ENCODE measurements at places on chromosomes 2 and 18.
A peak's percentile ranks its signal among the peaks of the same experiment; 100 is the strongest.

GRCh38 chr2:228181098-228182019 is at the start of gene SPHKAP:
TSS of gene SPHKAP (minus strand) at chr2:228181687. CDS start at chr2:228181598, 89 bp downstream.
- no peak for DNase-seq

DNA sequence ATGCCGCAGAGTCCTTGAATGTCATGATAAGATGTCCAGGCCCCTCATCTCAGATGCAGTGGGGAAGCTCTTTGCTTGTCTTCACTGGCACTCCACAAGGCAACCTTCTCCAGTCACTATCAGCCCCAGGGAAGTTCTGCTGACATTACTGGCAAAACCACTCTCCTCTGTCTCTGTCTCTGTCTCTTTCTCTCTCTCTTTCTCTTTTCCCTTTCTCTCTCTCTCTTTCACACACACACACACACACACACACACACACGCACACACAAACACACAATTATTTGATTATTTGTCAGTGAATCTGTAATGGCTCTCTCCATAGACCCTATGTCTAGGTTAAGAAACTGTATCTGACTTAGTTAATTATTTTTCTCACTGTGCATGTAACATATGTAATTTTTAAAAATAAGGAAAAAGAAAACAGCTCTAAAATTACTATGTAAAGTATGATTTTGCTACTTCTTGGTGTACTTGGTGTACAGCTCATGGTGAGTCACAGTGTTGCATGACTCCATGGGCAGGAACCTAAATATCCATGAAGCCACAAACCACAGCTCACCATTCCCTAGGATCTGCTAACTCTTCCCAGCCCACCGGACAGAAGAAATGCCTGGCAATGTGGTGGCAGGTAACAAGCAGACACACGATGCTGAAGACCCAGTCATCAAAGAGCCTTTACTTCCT is 594.9 kb upstream of the ID2 start:
- no peak for DNase-seq

DNA sequence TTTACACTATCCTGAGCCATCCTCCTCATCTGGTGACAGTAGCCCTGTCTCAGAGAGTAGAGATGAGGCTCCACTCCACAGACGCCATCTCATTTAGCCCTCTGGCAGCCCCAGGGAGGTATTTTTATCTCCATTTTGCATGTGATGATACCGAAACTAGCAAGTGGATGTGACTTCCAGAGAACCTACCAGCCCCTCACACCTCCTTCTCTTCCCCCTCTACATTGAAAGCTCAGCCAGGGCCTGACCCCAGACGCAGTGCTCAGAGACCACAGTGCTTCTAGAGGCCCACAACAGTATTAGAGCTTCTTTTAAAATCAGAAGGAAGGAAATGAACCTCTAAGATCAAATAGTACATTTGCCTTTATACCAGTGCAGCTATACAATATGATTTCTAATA is 8.3 kb downstream of the GYPC start:
- DNase-seq, result no peak

GRCh38 chr2:198213253-198213652 is 408.9 kb downstream of the PLCL1 start:
- no peak for DNase-seq

- DNase-seq, result no peak
Measured at GRCh38 chr18:58105206-58105887, 61.3 kb downstream of the NEDD4L start.

DNA sequence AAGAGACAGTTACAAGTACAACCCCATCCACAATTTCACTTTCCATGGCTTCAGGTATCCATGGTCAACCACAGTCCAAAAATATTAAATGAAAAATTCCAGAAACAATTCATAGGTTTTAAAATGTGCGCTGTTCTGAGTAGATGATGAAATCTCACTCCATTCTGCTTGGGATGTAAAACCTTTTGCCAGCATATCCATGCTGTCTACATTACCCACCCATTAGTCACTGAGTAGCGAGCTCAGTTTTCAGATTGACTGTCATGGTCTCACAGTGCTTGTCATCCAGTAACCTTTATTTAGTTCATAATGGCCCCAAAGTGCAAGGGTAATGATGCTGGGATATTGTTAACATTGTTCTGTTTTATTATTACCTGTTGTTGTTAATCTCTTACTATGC is 40.5 kb downstream of the SMAD4 start:
- no peak for DNase-seq

- DNase-seq, result no peak
Measured at GRCh38 chr2:65355186-65355831, 77.1 kb downstream of the SPRED2 start.

DNA sequence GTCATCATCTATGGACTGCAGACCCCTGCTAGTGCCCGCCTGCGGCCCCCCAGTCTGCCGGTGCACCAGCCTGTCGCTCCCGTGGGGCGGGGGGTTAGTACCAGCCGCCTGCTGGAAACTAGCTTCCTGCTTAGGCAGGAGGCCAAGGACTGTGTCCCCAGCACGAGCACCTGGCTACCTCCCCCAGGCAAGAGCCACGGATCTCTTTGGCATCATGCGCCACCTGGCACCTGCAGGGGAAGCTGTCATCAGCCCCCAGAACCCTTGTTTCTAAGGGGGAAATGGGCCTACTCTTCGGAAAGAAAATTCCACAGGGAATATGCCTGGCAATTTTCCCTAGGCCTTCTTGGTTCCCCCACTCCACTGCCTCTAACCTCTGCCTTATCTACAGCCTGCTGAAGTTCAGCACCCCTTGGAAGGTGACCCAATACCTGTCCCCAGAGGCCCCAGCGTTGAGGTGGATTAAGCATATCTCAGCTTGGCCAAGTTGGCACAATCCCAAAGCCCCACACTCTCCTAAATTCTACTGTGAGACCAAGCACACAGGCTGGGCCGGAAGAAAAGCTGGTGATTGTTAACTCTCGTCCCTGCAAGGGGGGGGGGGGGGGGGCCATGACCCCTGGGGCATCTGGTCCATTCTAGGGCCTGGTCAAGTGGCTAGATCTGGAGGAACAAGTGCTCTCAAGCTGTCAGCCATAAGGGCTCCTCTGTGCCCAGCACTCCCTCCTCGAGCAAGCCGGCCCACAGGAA is 62.0 kb upstream of the POMC start:
- DNase-seq, result no peak

GRCh38 chr2:162887902-162888301 is 49.3 kb upstream of the KCNH7 start:
- no peak for DNase-seq

DNA sequence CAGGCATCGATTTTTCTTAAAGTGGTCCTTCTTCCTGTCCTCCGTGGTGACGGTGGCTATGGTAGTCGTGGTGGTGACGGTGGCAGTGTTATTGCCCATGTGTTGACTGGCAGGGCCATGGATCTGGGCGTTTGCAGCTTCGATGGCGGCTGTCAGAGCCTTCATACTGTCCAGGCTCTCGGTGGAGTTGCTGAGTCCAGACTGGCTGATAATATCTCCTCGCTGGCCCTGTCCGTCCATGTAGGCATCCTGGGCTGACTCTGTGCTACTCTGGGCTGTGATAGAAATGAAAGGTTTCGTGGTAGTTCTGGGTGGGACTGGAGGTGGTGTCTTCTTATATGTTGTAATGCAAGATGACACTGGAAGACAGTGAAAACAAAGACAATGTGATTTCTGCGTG is 131.9 kb downstream of the TGIF1 start:
- no peak for DNase-seq

GRCh38 chr18:11850821-11851145 is 430 bp upstream of the CHMP1B start:
- no peak for DNase-seq

DNA sequence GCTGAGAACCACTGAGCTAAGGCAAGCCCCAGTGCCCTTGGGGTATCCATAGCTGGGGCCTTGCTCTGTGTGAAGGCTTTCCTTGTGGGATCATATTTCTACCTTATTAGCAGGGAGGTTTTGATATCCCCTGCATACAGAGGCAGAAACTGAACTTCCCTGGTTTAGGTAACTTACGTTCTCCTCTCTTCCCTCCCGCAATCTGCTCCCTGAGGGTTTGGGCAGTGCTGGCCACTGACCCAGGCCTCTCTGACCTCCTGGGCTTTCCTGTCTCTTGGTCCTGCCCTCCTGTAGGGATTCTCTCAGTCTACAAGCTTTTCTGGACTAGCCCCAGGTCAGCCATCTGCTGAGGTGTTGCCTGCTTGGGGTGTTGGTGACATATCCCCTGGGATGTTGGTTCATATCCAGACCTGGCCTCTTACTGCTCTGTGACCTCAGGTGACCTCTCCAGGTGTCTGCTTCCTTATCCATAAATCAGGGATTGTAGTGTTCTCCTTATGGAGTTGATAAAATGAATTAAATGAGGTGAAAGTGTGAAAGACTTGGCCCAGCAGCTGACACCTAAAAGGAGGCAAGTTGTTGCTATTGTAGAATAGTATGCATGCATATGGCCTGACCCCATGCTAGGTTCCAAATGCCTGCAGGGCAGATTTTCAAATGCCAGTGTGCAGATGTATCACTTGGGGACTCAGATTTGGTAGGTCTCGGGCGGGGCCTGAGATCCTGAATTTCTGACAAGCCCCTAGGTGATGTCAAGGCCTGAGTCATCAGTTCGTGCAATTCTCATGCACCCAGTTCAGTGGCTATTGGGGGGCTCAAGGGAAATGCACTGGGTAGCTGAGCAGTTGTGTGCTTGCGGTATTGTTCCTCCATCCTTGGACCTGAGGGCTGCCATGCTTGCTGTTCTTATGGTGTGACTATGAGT is 106.6 kb downstream of the FHOD3 start:
- no peak for DNase-seq

GRCh38 chr2:102355526-102356380 is at the start of gene IL18R1:
TSS of gene IL18R1 (plus strand) at chr2:102355796. CDS start at chr2:102362661, 6,865 bp downstream.
- peak; percentile 11 for DNase-seq

DNA sequence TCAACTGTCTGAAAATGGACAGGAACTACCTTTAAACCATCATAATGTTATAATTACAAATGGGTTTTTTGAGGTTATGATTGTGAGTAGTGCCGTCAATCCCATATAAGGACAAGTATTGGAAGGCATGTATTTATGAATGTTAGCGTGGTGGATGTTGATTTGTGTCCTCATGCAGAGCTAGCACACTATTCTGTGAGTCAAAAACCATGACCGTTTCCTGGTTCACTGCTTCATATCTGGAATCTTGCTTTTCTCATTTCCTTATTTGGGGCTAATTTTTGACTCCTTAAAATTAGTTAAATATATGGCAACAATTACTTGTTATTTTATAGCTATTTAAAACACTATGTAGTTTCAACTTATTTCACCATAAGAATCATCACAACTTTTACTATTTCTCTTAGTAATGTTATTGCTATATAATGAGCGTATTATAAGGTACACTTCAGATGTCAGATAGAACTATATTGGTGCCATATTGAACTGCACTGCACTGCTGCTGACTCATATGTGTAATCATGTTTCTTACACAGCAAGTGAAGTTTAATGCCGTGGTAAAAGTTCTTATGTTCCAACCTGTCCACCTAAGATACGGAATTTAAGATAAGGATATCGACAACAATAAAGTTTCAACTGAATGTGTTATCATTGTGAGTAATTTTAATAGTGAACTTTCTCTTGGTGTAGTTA is 192.8 kb downstream of the PTGR3 start:
- no peak for DNase-seq

DNA sequence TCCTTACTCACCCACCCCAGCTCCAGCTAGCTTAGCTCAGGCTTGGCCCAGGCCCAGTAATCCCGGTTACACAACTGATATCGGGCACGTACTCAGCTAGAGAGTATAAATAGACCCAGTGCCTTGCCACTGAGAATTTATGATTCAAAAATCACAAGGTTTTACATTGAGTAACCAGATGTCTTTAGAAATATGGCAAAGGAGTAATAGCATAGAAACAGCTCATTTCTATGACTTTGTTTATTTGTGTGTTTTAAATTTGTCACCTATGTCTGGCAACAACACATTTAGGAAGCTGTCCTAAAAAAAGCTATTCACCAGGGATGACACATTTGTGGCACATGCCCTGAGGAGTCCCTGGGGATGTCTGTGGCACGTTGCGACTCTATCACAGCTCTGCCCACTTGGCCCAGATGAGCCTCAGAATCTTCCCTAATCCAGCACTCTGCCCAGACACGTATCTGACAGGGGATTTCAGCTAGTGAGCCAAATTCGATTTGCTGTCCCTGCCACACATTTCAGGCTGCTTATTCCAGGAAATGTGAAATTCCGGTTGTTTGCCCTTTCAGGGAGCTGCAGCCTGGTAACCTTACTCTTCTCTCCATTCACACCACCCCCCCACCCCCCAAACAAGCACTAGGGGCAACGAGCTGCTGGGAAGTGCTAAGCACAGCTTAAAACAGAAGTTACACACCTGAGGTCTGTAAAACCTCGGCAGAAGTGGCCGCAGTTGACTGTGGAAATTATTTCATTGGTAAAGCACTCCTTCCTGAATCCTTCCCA is 85.4 kb upstream of the ZCCHC2 start:
- DNase-seq, result no peak

GRCh38 chr2:4673025-4673489 is 969.7 kb downstream of the DCDC2C start:
- no peak for DNase-seq

DNA sequence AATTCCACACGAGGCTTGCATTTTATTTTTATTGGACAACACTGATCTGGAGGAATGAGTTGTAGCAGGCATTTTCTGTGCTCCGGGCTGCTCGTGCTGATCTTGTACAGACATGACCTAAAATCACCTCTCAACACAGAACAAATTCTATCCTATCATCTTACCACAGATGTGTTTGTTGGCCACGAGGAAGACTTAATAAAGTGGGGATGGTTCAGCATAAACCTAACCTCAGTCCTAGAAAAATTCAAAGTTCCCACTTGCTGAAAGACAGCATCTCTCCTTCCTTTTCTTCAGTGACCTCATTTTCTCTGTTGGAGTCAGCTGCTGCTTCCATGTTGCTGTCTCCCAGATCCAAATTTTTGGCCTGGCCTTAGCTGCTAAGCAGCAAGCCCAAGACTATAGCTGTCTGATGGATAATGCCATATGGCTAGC is 45.3 kb downstream of the RBKS start:
- no peak for DNase-seq

DNA sequence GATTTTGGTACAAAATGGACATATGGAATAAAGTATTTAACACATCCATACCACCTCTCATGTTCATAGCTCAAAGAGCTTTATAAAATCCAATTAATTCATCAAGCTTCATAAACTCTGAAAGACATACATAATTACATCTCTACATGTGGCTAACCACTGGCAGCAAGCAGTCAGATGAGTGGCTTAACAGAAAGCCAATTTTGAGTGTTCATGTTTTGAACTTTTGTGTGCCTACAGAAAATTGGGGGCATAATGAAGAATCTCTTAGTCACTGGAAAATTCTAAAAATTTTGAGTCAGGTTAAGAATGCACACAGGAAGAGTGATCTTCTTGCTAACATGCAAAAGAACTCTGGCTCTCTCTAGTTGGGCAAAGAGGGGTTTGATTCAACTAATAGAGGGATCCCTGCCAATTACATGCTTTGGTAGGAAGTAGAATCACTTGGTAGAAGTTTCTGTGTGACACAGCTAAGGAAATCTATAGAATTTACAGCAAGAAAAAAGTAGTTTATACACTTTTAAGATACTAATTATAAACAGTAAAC is 287.4 kb downstream of the NOL4 start:
- DNase-seq, result no peak

- DNase-seq, result no peak
Measured at GRCh38 chr2:189982780-189983394, 79.6 kb downstream of the MSTN start.

All from nucleus accumbens (tissue), 56 donors.